Mesendoderm (in vitro differentiated cells): ENCODE measurements at places on chromosomes 1 and 21.

DNA sequence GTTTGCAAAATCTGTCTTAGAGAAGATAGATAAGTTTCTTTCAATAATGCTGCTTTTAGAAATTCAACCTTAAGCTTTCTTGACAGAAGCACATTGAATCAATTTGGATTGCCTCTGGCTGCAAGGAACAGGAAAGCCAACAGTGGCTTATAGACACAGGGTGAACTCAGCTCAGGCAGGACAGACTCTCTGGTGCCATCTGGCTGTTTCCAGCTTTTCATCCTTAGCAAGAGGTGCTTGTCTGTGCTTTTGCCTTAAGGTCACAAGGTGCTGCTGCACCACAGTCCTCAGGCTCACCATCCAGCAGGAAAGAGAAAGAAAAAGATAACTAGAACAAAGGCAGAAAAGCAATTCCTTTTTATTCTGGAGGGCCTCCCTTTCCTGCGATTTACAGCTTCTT is 93.7 kb upstream of the ETS2 start:
- peak; percentile 88 for DNase-seq

DNA sequence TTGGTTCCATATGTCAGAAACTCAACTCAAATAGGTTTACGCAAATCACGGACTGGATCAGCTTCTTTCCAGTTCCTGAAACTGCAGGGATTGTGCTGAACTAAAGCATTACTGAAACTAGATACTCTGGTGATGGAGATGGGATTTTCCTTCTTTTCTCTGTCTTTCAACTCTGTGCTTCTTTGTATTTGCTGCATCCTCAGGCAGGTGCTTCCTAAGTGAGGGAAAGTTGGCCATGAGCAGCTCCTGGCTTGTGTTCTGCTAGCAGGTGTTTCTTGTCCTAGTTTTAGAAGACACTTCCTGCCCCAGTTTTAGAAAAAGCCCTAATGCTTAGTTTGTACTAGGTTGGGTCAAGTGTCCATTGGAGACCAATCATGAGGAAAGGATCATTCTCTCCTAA is 86.7 kb upstream of the USP24 start:
- no peak for DNase-seq

GRCh38 chr1:244276646-244277045 is 175.1 kb downstream of the ADSS2 start:
- DNase-seq: no peak

- DNase-seq: no peak
Measured at GRCh38 chr1:83798965-83799364, 200.0 kb downstream of the TTLL7 start.

- DNase-seq: no peak
Measured at GRCh38 chr1:201933840-201934430, 12.4 kb downstream of the LMOD1 start.

- no peak for DNase-seq
Measured at GRCh38 chr1:61170328-61171238, 88.2 kb downstream of the NFIA start.

DNA sequence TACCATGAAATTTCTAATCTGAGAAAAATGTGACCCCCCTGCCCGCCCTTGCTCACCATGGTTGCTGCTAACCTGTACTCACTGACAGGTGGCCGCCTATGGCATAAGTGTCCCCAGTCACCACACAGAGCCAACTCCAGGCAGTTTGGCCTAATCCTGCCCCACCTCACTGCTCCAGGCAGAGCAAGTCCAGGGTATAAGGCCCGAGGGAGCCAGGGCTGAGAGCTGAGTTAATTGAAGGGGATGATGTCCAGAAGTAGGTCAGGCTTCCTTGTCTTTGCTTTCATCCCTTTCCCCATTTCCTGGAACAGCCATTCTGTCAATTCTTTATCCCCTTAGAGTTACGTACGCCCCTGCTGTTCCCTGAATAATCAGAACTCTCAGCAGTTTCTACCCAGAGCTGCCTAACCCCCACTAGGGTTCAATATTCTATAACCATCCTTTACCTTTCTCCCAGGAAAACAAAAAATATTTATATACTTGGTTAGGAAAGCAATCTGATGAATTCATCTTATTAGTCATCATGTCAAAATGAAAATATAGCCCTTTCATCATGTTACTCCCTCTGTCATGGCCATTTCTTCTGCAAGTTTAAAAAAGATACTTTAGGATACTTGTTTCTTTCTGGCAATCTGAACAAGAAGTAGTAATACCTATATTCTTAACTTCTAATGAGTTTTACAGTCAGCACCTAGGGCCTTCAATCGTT is 29.4 kb upstream of the CD101 start:
- DNase-seq: no peak

GRCh38 chr1:162543228-162543627 is 18.3 kb upstream of the UAP1 start:
- DNase-seq: no peak

- DNase-seq: no peak
Measured at GRCh38 chr1:224450561-224451350, 16.2 kb upstream of the WDR26 start.

DNA sequence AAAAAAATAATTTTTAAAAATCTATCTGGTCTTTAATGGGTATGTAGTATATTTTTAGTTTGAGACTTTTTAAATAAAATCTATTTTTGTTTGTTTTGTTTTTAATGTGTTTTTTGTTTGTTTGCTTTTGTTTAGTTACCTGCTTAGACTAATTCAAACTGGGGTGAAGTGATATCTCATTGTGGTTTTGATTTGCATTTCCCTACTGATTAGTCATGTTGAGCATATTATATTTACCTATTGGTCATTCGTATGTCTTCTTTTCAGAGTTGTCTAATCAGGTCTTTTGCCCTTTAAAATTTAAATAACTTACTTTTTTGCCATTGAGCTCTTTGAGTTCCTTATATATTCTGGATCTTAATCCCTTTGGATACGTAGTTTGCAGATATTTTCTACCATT is 20.3 kb downstream of the CD1B start:
- no peak for DNase-seq
